CD14-positive monocyte (primary cell): ENCODE measurements at places on chromosomes 16 and 17.

DNA sequence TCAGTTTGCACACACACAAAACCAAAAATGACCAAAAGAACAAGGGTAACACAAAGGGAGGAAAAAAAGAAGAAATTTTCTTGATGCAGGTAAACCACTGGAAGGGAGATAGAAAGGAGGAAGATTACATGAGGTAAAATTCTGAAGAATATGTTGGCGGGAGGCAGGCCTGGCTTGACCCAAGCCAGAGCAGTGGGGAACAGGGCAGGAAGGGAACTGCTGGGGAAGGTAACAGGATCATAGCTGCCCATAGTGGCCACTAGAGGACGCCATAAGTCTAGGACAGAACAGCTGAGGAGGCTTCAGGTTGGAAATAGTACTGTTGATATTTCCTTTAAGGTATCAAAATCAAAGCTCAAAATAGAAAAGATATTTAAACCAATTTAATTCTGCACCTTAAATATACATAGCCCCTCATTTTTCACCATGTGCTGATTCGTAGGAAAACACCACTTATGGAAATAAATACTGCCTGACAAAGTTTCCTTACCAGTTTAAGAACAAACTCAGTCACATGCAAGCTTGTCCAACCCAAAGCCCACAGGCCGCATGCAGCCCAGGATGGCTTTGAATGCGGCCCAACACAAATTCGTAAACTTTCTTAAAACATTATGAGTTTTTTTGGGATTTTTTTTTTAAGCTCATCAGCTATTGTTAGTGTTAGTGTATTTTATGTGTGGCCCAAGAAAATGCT, 15.5 kb downstream of the VPS35 start:
- DNase-seq, result peak; percentile 71

- no peak for DNase-seq
These were observed 142.8 kb downstream of the WWOX start for GRCh38 chr16:78242239-78242630.

DNA sequence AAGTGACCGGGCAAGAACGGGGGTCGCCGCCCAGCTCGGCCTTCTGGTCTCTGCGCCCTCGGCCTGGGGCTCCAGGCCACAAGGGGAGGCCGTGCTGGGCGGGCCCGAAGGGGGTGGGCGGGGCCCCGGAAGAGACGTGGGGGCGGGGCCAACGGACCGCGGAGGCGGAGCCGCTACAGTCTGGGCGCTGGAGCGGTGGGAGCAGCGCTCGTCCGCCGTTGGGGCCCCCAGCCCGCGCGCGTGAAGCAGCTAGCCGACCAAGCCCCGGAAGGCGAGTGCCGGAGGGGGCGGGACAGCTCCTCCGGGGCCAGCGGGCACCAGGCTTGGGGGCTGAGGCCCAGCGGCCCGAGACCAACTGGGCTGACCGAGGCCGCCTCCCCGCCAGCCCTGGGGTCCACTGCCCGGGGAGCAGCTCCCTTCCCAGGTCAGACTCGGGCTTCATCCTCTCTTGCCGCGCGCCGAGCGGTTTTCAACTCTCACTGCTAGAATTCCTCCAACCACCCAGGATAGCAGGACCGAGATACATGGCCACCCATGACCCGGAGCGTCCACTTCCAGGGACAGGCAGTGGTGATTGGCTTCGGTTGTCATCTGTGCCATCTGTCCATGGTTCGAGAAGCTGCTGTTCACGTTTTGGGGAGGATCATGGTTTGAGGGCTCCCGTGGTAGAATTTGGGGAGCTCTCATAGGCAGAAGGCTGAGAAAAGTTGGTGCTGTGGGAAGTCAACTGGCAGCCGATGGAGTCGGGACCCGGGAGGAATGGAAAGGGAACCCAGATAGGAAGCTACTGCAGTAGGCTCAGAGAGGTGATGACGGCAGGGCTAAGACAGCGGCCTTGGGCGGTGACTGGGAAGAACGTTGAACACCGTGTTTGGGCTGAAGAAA, 44.6 kb upstream of the LCMT1 start:
- peak; percentile 79 for DNase-seq

DNA sequence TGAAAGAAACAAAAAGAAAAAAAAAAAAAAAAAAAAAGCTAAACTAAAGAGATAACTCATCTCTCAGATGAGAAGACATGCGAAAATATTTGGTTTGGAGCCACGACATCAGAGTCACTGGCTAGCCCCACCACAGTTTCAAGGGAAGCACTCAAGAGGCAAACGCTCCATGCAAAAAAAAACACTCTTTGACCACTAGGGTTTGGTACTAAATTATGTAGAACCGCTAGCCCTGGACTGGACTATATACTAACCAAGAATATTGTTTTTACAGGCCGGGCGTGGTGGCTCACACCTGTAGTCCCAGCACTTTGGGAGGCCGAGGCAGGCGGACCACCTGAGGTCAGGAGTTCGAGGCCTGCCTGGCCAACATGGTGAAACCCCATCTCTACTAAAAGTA, 37.3 kb downstream of the METTL16 start:
- no peak for DNase-seq

- no peak for DNase-seq
These were observed 243.9 kb downstream of the CDH8 start for GRCh38 chr16:61792194-61792909.

- DNase-seq, result no peak
These were observed 9.9 kb downstream of the SSTR5 start for GRCh38 chr16:1082266-1082951.

GRCh38 chr17:4365103-4365627, 1.3 kb downstream of the UBE2G1 start:
- DNase-seq, result peak; percentile 93

- DNase-seq, result peak; percentile 39
These were observed at the start of gene NTN1 for GRCh38 chr17:9021158-9021991. NTN1 (plus strand) TSS chr17:9021510; CDS start chr17:9022374, 864 bp downstream.

DNA sequence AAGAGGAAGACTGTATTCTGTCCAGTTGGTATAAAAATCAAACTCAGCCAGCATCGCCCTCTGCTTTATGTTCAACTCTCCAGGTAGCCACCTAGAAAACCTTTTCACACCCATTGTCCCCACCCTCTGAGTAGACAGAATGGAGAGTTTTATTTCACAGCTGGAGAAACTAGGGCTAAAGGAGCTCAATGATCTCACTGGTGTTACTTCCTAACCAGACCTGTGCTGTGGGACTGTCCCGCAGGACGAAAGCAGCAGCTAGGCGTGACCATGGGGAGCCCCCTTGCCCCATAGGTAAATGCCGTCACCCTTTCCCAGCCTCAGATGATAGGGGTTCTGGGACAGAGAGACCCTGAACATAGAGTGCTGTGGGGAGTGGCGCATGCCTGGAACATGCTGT, 67.7 kb downstream of the CYLD start:
- DNase-seq, result no peak

DNA sequence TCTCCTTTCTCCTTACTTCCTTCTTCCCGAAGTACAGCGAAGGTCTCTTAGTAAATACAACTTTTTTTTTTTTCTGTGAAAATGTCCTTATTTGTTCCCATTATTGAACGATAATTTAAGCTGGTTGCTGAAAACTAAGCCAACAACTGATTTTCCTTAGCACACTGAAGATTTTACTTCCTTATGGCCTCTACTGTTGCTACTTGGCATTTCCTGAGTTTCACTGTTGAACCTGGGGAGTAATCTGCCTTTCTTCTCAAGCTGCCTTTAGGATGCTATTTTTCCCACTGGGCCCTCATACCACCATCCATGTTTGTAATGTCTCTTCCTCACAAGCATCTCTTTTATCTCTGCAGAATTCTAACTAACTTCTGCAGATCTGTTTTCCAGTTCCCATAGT, 26.1 kb downstream of the UBE2O start:
- no peak for DNase-seq
